Karpas-422 (cell line): ENCODE measurements at places on chromosomes 6 and 20. TPM values are rescaled to one million over a fixed set of nuclear protein-coding genes. Genes with fewer than 3 reads are reported as not detected.
A peak's percentile ranks its signal among the peaks of the same experiment; 100 is the strongest.

The BFSP1 gene
- total RNA-seq = not detected in 2 replicates

- DNase-seq = no peak
Measured at GRCh38 chr6:49004801-49005200, 458.3 kb downstream of the MMUT start.

The FAM50B gene
- 0.48 TPM in 1 of 2 replicates, not detected in the other for total RNA-seq

The KCNK5 gene
- not detected in 2 replicates for total RNA-seq

DNA sequence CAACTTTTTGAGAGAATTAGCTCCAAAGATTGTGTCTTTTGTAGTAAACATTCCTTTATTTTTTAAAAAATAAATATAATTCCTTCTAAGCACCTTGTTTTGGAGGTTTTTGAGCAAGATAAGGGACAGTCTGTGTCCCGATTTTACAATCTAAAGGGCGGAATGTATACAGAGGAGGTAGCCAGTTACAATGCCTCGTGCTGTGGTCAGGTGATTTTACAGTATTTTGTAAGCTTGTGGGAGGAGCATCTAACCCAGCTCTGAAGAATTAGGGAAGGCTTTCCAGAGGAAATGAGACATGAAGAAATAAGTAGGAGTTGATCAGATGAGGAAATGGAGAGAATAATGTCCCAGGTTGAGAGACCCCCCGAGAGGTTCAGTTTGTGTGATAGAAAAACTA, 1.3 kb downstream of the HINT3 start:
- DNase-seq = peak; percentile 62

DNA sequence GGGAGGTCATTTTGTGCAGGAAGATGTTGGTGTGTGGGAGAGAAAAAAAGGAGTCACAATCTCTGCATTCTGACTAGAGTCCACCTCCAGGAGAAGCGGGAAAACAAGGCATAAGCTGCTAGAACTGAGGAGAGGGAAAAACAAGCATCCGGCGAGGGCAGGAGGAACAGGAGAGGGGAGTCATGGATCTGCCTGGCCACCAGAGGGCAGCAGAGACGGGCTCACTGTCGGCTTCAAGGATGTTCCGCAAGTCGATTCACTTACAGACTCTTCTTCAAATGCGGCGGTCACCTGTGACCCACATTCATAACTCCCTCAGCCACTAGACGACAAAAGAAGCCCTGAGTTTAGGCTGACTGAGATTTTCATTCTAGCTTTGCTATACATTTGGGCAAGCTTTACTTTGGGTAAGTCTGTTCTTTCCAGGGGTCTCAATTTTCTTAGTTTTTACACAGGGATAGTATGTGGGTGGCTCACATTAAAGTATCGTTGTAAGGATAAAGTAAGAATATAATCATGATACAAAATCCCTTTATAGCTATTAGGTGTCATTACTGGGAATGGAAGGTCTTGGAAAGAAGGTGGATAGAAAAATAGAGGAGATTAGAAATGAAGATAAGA, 6.6 kb upstream of the BTNL2 start:
- DNase-seq = peak; percentile 91

The WFDC5 gene
- not detected in 2 replicates for total RNA-seq

DNA sequence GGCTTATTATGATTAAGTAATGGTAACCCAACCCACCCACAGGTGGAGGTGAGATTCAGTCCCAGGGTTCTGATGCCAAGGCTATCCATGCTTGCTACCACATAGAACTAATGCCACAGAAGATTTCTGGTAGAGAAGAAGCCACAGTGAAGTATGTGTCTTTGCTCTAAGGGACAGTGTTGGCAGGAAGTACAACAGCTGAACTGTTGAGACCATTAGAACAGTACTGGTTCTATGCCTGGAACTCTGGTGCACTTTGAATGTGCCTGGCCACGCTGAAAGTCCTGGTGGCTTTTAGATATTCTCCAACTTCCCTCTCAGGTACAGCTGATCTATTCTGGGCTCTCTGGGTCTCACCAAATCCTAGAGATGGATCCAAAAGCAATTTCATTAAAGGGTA, 7.8 kb downstream of the STX7 start:
- DNase-seq = no peak

DNA sequence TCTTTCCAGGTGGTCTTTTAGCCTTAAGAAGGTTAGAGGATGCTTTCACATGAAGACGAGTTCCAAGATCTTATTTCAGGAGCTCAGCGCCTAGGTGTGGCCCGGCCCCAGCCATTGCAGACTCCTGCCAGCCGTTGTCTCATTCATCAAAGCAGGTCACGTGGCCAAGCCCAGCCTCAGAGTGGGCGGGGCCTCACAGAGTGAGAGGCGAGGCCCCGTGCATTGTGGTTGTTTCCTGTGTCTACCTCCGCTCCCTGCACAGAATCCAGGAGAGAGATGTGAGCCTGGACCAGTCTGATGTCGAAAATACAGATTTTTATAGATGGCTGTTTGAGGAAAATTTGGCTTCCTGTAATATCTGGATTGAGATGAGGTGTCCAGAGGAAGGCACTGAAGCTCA, 49.2 kb upstream of the CST5 start:
- peak; percentile 84 for DNase-seq

The TMEM200A gene
- total RNA-seq = not detected in 2 replicates

The MICA gene
- not detected in 2 replicates for total RNA-seq

- peak; percentile 65 for DNase-seq
Measured at GRCh38 chr20:19074828-19075516, 137.5 kb upstream of the SLC24A3 start.

DNA sequence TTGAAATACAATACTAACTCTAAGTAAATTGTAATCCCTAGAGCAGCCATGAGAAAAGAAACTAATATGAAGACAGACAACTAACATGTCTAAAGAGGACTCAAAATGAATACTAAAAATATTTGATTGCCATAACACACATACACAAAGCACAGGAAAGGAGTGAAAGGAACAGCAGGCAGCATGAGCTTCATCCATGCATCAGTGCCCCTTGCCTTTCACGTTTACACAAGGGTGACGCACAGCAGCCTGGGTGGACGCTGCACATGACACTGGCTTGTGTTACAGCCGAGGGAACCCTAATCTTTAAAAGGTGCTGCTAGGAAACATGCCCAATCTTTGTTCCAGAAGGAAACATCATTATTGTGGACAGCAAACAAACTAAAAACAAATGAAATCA, 123.5 kb downstream of the MAN1A1 start:
- no peak for DNase-seq

DNA sequence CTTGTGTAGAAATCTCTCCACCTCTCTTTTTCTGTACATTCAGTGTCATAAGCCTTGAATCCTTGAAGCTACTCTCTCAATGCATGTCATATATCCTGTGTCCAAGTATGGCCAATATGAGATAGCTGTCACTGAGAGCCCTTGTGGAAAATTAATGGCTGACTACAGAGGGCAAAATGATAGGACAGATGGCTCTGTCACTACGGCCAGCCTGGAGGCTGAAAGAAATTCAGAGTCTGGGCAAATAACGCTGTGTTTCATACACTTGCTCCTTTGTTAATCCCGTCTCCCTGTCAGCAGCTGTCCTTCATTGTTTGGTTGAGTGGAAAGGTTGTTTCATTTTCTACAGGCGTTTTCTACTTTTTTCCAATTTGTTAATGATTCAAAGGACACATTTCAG, 70.4 kb upstream of the VGLL2 start:
- DNase-seq = no peak

DNA sequence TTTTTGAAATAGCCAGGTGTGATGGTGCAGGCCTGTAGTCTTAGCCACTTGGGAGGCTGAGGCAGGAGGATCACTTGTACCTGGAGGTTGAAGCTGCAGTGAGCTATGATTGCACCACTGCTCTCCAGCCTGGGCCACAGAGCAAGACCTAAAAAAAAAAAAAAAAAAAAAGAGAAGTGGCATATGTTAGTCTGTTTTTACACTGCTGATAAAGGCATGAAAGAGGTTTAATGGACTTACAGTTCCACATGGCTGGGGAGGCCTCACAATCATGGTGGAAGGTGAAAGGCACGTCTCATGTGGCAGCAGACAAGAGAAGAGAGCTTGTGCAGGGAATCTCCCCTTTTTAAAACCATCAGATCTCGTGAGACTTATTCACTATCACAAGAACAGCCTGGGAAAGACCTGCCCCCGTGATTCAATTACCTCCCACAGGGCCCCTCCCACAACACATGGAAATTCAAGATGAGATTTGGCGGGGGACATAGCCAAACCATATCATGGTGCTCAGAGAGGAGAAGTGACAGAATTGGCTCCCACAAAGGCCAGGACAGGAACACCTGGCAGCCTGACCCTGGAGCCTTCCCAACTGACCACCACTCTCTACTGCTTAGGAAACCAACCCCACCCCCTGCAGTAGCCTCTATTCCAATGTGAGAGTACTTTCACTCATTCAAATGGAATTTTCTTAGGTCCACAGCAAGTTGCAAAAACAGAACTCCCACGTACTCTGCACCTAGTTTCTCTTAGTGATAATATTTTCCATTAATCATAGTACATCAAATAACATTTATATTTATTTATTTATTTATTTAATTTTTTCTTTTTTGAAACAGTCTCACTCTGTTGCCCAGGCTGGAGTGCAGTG, 29.8 kb downstream of the ARHGAP40 start:
- no peak for DNase-seq

DNA sequence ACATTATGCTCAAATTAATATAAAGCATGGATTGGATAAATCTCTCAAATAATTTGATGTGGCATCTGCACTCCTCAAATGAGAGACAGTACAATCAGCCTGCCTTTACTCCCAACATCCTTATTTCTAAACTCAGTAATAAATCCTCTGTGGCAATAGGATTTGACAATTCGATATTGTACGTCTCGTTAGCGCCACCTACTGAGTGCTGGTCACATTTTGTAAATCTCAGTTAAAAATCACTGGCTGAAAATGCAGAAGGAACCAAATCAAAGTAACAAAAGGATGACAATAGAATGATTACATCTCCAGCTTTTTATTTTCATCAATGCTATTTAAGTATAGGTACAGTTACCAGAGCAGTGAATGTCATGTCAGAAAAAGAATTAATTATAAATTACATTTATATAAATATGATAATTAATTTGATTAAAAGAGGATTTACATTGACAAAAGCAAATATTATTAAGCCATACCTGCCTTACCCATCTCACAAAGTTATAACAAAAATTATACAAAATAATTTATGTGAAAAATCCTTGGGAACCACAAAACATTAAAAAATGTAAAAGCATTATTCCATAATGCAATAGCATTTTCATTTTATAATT, 20.2 kb upstream of the GJE1 start:
- peak; percentile 88 for DNase-seq

DNA sequence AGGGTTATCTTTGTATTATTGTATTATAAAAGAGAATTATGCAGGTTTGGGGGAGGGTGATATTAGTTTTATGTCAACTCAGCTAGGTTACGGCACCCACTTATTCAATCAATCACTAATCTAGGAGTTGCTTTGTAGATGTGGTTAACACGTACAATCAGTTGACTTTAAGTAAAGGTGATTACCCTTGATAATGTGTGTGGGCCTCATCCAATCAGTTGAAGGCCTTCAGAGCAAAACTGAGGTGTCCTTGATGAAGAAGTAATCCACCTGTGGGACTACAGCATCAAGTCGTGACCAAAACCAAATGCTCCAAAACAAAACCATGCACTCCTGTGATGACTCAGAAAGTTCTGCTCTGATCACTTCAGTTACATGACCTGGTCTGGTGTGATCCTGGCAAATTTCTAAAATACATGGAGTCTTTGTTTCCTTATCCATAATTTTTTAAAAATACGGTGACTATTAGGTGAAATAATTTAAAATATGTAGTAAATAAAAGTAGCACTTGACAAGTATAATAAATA, 114.1 kb downstream of the IYD start:
- DNase-seq = no peak

DNA sequence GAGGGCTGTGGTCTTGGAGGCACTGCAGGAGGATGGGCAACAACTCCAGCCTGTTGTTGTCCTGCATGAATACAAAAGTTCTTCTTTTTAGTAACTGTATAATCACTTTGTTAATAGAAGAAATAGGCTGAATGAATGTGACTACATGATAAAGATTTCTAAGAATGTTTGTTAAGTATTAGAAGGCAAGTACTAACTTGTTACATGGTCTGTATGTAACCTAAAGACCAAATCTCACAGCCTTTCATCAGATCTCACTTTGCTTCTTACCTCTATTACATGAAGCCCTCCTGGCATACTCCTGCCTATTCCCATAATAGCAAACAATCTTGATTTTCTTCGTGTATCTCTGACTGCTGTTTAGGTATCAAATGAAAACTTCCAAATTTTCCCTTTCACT, 73.4 kb downstream of the REPS1 start:
- DNase-seq = no peak

The ARMC12 gene
- total RNA-seq = 0.60 and 1.6 TPM in 2 replicates

The POU3F2 gene
- not detected in 2 replicates for total RNA-seq

The RBPJL gene
- total RNA-seq = not detected in 2 replicates

The PPP1R3G gene
- not detected in 2 replicates for total RNA-seq

The TSHZ2 gene
- 0.11 TPM in 1 of 2 replicates, not detected in the other for total RNA-seq

DNA sequence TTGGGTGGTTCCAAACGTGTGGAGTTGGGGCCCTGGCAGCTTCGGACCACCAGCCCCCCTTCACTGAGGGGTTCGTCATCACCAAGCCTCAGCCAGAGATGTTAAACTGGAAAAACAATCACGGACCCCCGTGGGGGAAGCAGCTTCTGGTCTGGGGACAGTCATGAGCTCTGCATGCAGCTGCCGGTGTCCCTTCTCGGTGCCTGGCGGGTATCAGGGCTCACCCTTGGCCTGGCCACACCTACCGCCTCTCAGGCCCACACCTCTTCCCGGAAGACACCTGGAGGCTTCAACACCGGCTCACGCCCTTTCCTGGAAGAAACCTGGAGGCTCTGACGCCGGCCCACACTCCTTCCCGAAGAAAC, 77.8 kb upstream of the BHLHE23 start:
- DNase-seq = no peak

The SULF2 gene
- total RNA-seq = not detected in 2 replicates

The SIRPB2 gene
- total RNA-seq = not detected in 2 replicates

The HSPA1L gene
- total RNA-seq = 0.72 TPM in 1 of 2 replicates, not detected in the other

The TINAG gene
- total RNA-seq = not detected in 2 replicates

The MOCS1 gene
- not detected in 2 replicates for total RNA-seq

DNA sequence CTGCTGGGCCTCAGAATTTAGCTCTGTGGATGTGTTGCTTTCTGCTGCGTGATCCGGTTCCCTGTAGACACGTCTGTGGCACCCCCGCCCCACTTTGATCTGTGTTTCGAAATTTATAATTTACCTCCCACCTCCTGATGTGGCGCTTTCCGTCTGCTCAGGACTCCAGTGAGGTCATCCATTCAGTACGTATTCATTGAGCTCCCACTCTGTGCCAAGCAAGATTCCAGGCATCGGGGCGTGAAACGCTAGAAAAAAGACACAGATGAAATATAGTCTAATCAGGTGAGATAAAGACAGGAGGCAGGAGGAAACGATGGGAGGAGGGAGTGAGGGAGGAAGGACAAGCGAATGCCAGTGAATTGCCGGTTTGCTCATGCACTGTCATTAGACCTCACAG, 431.9 kb upstream of the SULF2 start:
- no peak for DNase-seq

GRCh38 chr6:127191716-127192115, 73.2 kb downstream of the RSPO3 start:
- no peak for DNase-seq

- DNase-seq = no peak
Measured at GRCh38 chr6:36078159-36078558, 50.6 kb downstream of the MAPK14 start.

The GRM4 gene
- not detected in 2 replicates for total RNA-seq

- DNase-seq = peak; percentile 14
Measured at GRCh38 chr6:148346681-148347440, 4.2 kb downstream of the SASH1 start.
